ENCODE measurements at places on chromosomes 1 and 21. TPM values are rescaled to one million over a fixed set of nuclear protein-coding genes. Genes with fewer than 3 reads are reported as not detected.

DNA sequence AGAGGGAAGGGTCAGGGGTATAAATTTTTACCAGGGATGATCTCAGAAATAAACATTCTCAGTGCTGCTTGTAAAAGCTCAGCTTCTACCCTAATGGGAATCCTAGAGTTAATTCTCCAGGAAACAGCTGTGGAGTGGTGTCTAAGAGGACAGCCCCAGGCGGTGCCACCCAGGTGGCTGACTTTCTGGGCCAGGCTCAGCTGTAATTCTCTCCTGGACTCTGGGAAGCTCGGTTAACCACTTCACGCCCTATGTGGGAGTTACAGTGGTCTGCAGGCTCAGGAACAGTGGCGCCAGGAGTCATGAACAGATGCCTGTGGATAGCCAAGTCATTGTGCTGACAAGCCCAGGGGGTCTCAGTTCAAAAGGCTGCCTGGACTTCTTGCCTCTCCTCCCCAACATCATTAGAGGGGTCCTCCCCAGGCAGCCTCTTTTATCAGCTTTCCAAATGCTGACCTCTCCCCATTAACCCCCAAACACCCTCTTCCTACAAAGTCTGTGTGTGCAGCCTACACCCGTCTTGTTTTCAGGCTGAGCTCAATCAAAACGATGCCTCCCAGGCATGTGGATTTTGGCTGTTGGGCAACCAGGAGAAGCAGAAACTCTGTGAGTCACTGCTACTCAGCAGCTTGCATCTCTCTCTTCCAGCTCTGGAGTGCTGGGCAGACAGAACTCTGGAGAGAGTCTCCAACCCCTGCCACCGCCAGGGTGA, 1.2 kb downstream of the HHIPL2 start:
- no peak for DNase-seq

GRCh38 chr1:107668762-107669161, 296.2 kb downstream of the VAV3 start:
- DNase-seq, result no peak

DNA sequence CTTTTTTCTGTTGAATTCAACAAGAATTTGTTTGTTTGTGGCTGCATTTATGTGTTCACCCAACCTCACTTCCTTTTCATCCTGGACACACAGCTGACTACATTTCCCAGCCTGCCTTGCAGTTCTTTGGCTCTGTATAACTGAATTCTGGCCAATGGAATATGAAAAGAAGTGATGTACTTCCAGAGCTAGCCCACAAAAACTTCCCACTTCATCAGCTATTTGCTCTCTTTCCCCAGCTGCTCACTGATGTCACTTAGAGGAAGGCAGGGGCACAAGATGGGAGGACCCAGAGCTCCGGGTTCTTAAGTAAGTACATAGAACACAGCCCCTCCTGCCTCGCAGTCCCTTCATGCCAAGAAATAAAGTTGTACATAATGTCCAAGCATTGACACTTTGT, 235.0 kb upstream of the FGGY start:
- DNase-seq, result peak; percentile 51

- DNase-seq, result no peak
Measured at GRCh38 chr1:51519865-51520699, 1.0 kb upstream of the EPS15 start.

- no peak for DNase-seq
Measured at GRCh38 chr1:147492207-147492606, 49.1 kb upstream of the BCL9 start.

- DNase-seq, result no peak
Measured at GRCh38 chr1:26733982-26734381, 38.2 kb downstream of the ARID1A start.

DNA sequence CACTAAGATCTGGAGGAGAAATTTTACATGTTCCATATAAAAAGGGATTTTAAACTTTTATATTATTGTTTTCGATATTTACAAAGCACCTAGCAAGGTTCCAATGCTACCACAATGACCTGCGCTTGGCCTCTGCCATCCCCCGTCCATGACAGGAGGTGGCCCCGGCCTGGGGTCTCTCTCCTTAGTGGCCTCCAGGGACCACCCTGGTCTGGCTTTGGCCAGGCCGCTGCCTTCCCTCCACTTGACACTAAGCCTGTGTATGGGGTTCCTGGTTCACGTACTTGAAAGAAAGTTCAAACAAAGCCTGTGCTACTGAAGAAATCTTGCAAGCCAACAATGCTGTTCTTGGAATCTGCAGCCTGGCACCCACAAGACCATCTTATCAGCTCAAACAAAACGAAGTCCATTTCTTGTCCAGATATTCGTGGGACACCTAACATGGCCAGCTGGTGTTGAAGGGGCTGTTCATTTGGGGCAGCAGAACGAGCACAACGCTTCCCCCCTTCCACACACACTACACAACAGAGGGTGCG, 12.8 kb downstream of the PRDM15 start:
- DNase-seq, result no peak

DNA sequence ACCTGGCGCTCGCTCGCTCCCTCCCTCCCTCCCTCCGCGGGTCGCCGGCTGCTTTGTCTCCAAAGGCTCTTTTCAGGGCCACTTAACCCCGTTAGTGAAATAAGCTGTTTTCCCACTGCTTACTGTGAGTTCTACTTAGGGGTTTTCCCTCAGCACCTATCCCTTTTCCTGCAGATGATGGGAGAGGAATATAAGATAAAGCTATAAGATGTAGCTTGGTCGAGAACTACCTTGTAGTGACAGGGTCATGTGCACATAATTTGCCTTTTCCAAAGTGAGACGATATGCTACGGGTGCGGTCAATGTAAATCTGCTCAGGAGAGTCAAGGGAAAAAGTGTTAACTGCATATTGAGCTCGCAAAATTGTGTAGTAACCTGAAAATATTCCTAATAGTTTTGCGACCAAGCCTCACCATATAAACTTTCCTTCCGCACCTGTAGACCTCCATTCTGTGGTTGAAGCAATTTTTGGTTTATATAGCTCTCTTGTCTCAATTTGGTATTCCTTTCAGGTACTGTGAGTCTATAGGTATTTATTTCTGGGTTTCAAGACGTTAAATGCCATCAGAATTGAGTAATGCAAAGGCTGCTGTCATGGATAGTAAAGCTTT, 55.8 kb upstream of the BOLA1 start:
- no peak for DNase-seq

DNA sequence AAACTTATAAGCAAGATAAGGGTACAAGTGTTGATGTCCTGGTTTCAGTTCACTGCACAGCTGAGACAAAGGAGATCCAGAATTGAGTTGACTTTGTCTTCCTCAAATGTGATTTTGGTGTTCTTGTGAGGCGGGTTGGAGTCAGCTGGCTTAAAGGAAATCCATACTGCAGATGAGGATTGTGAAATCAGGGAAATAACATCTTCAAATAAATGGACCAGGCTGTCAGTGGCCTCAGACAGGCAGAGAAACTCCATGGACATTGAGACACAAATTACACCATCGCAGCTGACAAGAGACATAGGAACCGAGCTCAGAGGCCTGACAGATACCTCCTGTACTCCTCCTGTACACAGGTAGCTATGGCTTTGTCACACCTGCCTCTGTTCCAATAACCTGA, 27.0 kb upstream of the REG4 start:
- DNase-seq, result no peak

DNA sequence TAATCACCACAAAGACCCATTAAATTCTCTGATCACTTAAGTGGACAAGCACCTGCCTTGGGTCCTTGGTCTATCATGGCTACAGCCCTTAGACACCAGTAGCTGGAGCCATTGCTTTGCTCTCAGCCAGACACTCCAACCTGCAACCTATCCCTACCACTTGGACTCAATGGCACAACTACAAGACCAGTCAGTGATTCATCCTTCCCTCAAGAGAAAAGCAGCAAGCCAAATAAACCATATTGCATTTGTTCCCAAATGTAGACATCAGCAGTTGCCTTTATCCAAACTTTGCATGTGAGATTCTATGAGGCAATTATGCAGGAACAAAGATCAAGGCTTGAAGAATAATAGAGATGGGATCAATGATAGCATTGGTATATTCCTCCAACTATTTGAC, 263.4 kb downstream of the HHIPL2 start:
- DNase-seq, result no peak

The FAM72C gene
- not detected for total RNA-seq

DNA sequence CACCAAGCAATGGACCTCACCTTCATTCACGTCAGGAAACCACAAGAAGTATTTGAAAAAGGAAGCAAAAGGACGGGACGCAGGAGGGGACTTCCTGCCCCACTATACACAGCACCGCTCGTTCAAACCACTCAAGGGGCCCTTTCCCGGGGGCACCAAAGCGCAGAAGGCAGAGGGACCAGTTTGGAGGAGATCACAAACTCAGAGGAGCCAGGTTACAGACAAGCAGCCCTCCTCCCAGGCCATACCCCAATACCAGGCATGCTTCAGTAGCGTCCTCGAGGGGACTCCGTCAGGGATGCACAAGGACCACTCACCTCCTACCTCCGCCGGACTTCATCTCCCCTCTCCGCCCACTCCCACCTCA, 685 bp downstream of the CRTC2 start:
- DNase-seq, result no peak

The CRP gene
- total RNA-seq, result not detected

DNA sequence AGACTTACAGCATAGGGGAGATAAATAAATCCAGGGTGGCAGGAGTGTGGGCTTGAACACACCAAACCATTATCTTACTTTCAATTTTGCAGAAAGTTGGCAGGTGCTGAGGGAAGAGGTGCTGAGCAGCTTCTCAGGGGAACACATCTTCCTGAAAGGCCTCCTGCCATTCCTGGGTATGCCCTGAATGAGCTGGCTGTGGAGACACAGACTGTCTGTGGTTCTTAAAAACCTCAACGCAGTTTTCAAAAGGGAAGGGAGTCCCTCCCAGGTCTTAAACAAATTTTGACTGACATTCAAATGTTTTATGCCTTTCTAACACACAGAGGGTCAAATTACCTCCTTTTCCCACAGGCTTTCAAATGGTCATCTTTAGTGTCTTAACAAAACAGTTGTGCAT, 166.9 kb downstream of the TNFSF18 start:
- DNase-seq, result no peak

GRCh38 chr1:34319218-34319617, 142.5 kb downstream of the C1orf94 start:
- DNase-seq, result no peak

- no peak for DNase-seq
Measured at GRCh38 chr21:42037516-42037915, 27.4 kb upstream of the ZBTB21 start.

DNA sequence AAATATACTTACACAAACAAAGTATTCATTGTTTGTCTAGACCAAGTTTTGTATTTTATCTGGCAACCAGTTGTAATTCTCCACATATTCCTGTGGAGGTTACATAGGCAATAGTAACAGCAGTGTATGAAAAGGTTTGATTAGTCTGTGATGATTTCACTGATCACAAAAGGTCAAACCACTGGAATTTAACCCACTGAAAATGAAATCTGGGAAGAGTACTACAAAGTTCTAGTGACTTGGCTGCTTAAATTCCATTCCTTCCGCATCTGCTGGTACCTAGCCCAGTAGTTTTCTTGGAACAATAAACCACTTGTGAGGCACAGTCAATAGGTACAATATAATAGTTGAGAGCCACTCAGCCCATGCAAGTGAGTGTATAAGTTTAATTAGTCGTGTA, 205.4 kb downstream of the NFIA start:
- DNase-seq, result no peak

- DNase-seq, result no peak
Measured at GRCh38 chr1:224739997-224740684, 124.0 kb downstream of the CNIH3 start.

The RGS13 gene
- 5.0 TPM for total RNA-seq

GRCh38 chr1:37794372-37795339, 1.0 kb downstream of the MANEAL start:
- DNase-seq, result no peak

DNA sequence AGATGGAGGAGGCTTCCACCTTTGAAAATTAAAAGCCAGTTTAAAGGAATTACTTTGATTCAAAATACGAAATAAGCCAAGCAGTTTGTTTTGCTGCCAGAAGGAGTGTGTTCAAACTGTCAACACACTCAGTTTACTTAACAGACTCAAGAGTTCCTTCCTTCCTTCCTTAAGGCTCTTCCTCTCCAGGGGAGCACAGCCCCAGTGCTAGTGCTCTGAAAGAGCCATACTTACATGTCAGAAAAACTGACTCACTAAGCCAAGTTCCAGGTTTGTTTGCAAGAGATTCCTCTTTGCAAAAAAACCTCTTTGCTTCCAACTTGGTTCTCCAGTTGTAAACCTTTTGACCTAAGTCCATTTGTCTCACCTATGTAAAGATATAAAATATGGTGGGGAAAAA, 14.3 kb downstream of the SETD4 start:
- DNase-seq, result no peak

- DNase-seq, result no peak
Measured at GRCh38 chr1:235642011-235642942, 7.3 kb downstream of the GNG4 start.

- no peak for DNase-seq
Measured at GRCh38 chr1:60535713-60536112, 462.1 kb upstream of the C1orf87 start.

GRCh38 chr1:59570524-59570923, 244.2 kb upstream of the HOOK1 start:
- no peak for DNase-seq

DNA sequence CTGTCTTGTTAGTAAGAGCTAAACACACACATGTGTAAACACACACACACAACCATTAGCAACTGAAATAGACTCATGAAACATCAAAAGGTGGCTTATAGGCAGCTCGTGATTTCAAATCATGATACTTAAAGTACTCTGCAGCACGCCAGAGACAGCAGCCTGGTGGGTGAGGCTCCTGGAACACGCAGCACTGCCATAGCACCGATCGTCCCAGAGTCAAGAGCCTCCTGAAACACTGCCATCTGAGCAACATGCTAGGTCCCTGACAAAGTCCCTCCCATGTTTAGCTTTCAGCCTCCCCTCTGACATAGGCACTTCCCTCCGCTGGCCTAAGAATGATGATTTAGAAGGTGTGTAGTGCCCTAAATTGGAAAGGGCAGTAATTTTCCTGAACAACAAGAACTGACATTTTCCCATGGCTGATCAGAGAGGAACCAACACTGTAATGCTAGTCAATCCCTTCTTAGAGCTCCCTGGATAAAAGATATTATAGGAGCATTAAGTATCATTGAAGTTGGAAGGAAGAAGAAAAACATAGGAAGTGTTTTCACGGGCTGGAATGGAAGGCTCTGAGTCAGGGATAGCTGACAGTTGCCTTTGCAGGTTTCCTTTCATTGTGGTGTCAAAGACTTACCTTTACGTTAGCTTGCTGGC, 14.1 kb upstream of the DPT start:
- no peak for DNase-seq

DNA sequence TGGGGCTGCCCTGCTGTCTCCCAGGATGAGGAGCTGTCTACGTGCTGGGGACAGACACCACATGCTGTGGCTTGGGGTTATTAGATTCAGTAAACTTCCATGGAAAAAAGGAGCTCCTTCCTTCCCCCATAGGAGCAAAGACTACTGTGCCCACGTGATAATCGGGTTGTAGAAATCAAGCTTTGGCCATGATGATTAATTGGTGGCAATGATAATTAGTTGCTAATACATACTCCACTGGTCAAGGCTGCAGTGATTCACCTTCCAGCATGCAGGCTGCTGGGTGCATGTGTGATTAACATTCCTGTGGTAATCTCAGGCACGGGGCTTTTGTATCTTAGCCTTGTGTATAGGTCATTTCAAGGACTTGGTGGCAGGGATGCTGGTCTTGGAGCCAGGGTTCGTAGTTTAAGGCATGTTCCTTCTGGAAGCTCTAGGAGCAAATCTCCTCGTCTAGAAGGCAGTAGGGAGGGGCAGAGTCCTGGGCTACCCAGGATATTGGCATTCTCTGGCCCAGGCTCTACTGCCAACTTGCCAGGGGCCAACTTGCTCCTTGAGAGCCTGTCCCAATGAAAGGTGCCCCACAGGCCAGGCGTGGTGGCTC, 41.4 kb downstream of the TMCO4 start:
- DNase-seq, result no peak

GRCh38 chr1:6208723-6209660, 3.1 kb downstream of the RNF207 start:
- peak; percentile 65 for DNase-seq
